Vagina (tissue), 2 donors: ENCODE measurements at places on chromosomes 16 and 17.
A peak's percentile ranks its signal among the peaks of the same experiment; 100 is the strongest.

GRCh38 chr17:50332196-50332595, 13.7 kb upstream of the XYLT2 start:
- no peak overlapping the region for H3K4me3 ChIP-seq
- H3K4me1 ChIP-seq = no peaks in the 10 kb centered on the region
- DNase-seq = no peak
- H3K27ac ChIP-seq = no peak overlapping the region
- H3K36me3 ChIP-seq = no peaks in the 10 kb centered on the region

DNA sequence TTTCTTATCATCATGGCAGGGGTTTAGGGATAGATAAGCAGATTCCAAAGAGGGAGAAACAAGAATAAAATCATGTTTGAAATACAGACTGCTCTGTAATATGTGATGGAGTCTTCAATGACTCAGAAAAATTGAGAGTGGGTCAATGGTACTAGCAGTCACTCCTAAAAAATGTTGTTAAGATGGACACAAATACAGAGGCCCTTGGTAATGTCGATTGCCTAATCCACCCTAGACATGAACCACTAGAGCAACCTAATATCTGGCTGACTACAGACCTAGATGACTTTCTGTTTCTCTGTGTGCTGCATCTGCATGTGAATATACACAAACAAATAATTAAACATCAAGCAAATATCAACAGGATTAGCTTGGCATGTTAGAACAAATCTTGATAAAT, 135.8 kb downstream of the CDH8 start:
- no peaks in the 10 kb centered on the region for H3K27me3 ChIP-seq
- no peak for DNase-seq
- no peaks in the 10 kb centered on the region for H3K36me3 ChIP-seq
- H3K4me3 ChIP-seq = no peak overlapping the region
- no peaks in the 10 kb centered on the region for H3K4me1 ChIP-seq

- no peaks in the 10 kb centered on the region for H3K36me3 ChIP-seq
- H3K27me3 ChIP-seq = no peaks in the 10 kb centered on the region
- H3K4me1 ChIP-seq = peaks cover 33% of the 10 kb centered on the region
These were observed 30.6 kb downstream of the MYO18A start for GRCh38 chr17:29149431-29150064.

DNA sequence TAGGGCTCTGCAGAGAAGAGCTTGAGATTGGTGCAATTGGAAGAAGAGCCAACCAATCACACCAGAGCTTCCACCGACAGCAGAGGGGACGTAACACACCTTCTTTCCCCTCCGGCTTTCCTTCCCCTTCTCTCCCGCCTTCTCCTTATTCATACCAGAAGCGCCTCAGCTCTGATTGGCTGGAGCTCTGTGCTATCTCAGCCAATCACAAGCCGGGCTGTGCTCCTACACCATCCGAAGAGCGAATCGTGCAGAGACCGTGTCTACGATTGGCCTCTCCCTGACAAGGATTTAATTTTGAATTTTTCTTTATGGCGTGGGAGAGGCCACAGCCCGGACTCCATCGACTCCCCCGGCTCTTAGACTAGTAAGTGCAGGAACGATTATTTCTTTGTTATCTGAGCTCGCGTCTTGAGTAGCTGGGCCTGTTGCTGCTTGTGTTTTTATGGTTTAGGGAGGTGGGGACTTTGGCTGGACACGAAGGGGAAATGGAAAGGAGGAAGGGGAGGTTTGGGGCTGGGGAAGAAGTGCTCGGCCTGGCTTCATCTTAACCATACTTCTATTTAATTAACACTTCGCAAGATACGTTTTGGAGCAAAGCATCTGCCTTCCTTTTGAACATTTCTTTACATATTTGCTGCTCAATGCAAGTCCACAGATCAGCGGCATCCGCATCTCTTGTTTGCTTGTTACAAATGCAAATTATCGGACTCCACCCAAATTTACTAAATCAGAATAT, at the start of gene PRR11:
Gene PRR11 (plus strand): TSS at position 308 of the 739 bp plus-strand sequence. CDS start 14,007 bp downstream, outside the sequence.
- no peaks in the 10 kb centered on the region for H3K36me3 ChIP-seq
- peaks cover 18% of the 10 kb centered on the region for H3K4me1 ChIP-seq
- H3K27ac ChIP-seq = peak within 1 kb of the TSS; percentile 77
- peak within 1 kb of the TSS; percentile 63 for H3K4me3 ChIP-seq
- DNase-seq = peak; percentile 100

GRCh38 chr16:711548-712320, 3.2 kb upstream of the METRN start:
- H3K4me3 ChIP-seq = no peak overlapping the region
- no peak for DNase-seq
- no peak overlapping the region for H3K27ac ChIP-seq
- H3K27me3 ChIP-seq = peaks cover 3% of the 10 kb centered on the region
- H3K4me1 ChIP-seq = peaks cover 19% of the 10 kb centered on the region
- no peaks in the 10 kb centered on the region for H3K36me3 ChIP-seq

DNA sequence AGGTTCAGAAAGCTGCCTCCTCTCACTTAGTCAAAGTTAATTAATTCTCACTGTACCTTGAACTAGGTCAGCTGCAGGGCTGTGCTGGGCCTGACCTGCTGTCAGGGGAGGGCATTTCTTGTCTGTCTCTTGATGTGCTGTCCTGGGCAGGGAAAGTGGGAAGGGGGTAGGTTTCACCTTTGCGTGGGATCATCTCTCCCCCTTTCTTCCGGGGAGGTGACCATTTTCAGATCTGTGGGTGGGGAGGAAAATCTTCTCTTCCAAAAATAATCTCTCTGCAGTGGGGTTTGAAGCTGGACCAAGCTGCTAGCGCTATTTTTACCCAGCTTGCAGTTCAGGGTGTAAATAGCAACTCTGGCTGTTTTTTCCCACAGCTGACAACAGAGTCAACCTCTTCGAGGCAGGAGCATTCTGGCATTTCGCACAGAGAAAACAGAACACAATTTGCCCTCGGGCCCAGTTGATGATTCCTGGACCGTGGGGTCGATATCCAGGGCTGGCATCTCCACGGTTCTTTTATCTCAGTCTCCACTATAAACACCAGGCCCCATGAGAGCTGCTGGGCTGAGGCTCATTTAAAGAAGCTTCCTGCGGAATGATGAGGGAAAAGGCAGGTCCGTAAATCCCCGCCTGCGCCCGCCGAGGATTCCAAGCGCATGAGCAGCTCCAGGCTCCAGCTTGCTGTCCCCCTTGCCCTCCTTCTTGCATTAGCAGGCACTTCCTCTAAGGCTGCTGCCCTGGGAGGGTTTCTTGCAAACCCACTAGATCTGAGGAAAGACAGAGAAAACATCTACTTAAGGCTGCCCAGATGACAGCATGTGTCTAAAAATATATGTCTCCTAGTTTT, 93.9 kb downstream of the YPEL2 start:
- no peak for DNase-seq
- H3K4me3 ChIP-seq = no peak overlapping the region
- H3K27ac ChIP-seq = peak overlapping the region; percentile 83
- peaks cover 65% of the 10 kb centered on the region for H3K4me1 ChIP-seq
- H3K36me3 ChIP-seq = no peaks in the 10 kb centered on the region
